Activated gamma-delta T cell treated with anti-CD3 and anti-CD28 coated beads, Interleukin-2, amount 50 U/mL, for 16 hours (primary cell): ENCODE measurements at places on chromosomes 2 and 18.

- no peak for DNase-seq
These were observed 5.9 kb downstream of the SP9 start for GRCh38 chr2:174340400-174341292.

DNA sequence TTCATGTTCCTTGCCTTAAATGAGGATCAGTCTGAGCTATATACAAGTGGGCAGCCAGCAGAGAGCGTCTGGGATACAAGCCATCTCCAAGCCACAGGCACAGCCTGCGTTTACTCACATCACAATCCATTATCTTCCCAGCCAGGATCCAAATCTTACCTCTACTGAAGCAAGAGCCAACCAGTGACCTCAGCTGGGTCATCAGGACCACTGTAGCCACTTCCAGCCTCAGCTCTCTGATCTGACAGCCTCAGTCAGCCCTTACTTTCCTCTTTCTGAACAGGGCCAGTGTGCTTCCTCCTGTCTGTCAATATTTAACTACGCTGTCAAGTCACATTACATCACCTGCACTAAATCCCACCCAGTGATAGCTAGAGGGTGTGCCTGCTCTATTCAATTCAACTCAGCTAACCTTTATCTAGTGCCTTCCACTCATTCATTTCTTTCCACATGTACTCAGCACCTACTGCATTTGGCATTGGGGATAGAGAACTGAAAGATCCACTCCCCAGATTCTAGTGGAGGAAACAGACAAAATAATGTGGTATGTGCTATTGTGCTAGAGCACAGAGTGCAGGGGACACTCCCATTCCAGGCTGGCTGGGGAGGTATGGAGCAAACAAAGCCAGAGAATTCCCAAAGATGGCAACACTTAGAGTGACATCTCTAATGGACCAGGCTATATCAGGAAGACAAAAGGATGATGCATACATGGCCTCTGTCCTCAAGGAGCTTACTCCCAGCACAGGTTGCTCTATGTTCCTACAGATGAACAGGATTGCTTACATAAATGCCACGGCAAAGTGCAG lies 146.5 kb downstream of the NCKAP5 start:
- no peak for DNase-seq

- no peak for DNase-seq
These were observed 36.7 kb upstream of the NEB start for GRCh38 chr2:151770995-151771394.

GRCh38 chr2:217804338-217804737 lies 198.5 kb downstream of the TNS1 start:
- DNase-seq, result no peak

GRCh38 chr2:152405206-152406118 lies 70.5 kb downstream of the FMNL2 start:
- DNase-seq, result no peak

DNA sequence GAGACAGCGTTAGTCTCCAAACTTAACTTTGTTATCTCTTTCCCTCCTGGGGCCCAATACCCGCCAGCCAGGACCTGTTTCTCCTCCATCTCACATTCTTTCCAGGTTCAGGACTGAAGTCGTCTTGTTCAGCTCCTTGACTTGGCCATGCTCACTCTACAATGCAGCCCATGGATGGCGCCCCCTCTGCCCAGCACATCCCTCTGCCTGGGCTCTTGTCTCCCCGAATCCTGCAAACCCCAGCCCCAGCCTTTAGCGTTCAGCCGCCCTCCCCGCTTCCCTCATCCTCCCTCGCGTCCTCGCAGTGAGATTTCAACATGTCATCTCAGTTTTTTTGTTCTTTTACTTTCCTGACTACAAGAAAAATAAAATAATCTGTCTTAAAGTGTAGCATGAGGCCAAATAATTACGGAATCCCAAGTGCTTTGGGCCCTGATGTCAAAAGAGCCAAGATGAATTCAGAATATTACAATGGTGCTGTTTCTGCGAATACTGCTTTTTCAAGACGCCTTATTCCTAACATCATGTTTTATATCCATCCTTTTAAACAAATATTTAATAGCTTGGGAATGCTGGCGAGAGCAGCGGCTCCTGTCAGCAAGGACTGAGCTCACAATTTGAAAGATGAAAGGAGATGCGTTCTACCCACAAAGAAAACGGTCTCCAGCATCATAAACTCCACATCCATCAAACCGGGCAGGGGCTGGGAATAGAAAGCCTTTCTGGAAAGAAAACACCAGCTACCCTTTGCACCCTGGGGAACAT lies 1.0 kb downstream of the FAM178B start:
- no peak for DNase-seq

DNA sequence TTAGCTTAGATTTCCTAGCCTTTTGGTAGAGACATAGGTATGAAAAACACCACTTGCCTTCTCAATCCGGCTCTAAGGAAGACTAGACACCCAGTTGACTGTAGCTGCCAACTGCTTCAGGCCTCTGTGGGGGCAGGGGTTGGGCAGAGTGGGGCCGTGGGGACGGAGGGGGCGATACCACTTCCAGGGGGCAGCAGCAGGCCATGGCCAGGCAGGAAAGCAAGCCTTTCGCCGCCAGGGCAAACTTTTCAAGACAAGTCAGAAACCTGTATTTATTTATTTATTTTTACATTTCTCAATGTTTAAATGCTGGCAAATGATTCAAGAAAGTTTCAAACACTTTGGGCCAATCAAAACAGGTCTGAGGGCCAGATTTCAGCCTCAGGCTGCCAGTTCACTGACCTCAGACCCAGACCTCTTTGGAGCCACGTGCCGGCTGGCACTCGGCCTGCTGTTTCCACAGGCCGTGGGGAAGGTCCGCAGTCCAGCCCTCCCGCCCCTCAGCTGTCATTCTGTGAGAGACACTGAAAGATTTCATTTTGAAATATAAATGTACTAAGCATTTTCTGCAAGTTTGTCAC lies 63.8 kb downstream of the MEX3C start:
- no peak for DNase-seq

DNA sequence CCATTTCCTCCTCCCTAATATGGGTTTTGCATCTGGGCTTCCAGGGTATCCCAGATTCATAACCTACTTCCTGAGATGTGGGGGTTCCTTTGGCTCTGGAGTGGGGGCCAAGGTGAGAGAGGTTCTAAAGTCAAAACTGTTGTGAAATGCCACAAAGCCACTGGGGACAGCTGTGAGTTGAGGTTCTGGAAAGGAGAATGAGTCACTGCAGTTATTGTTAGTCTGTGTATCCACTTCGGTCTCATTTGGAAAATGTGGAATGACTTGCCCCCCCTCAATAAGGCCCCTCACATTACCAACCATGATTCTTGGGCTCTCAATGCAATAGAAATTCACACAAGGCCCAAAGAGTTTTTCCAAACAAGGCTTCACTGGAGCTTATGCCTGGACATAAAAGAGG lies 51.1 kb upstream of the LGALSL start:
- DNase-seq, result no peak
